ENCODE measurements at places on chromosomes 5 and 9. TPM values are rescaled to one million over a fixed set of nuclear protein-coding genes. Genes with fewer than 3 reads are reported as not detected.
A peak's percentile ranks its signal among the peaks of the same experiment; 100 is the strongest.

The SARDH gene
- 3.5 TPM for total RNA-seq

- DNase-seq: no peak
Observed at GRCh38 chr5:83104021-83104420, 26.7 kb downstream of the XRCC4 start.

GRCh38 chr5:87081511-87082372 is 185.9 kb upstream of the RASA1 start:
- DNase-seq: no peak

DNA sequence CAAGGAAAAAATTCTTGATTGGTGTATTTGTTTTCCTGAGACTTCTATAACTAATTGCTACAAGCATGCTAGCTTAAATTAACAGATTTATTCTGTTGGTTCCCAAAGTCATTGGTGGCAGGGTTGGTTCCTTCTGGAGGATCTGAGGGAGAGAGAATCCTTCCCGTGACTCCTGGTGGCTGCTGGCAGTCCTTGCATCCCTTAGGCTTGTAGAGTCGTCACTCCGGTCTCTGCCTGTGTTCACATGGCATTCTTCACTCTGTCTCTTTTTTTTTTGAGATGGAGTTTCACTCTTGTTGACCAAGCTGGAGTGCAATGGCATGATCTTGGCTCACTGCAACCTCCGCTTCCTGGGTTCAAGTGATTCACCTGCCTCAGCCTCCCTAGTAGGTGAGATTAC is 5.3 kb downstream of the CDK9 start:
- DNase-seq: no peak

DNA sequence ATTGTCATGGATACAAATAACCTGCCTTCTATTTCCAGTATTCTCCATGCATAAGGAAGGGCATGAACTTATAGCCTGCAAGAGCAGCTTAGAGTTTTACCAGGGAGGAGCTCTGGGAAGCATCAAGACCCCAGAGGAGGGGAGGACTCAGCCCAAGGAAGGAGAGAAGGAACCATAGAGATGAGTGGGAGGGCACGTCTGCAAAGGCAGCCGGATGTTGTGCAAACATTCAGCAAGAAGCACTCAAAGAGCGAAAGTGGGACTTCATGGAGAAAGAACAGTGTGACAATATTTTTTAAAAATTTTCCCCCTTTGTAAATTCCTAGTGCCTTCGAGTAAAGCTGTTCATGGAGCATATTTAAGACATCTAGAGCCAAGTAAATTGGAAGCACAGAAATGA is 270.1 kb upstream of the PTGER4 start:
- no peak for DNase-seq

GRCh38 chr9:37415011-37415719 is 7.3 kb upstream of the GRHPR start:
- peak; percentile 69 for DNase-seq

- no peak for DNase-seq
Observed at GRCh38 chr5:6307304-6307703, 71.0 kb downstream of the MED10 start.

The PHYHD1 gene
- 0.54 TPM for total RNA-seq

The PALM2AKAP2 gene
- total RNA-seq: not detected

GRCh38 chr5:155540000-155540595 is 526.5 kb downstream of the KIF4B start:
- DNase-seq: no peak

DNA sequence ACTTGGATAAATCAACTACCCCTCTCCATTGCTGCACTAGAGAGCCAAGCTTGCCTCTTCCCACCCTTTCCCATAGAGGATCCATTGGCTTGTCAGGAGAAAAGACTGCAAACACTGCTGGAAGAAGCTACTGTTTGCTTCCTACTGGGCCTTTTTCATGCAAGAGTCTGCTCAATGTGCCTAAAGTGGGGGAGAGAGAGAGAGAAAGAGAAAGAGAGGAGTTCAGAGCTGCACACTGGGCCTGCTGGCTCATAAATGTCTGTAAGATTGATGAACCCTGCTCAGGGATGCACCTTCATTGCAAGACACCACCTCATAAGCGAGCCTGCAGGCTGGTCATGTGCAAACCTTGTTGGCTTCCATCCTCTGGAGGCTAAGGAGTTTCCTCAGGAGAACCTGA is 269.4 kb downstream of the ZNF608 start:
- DNase-seq: no peak

GRCh38 chr5:90534922-90535321 is 5.5 kb upstream of the LYSMD3 start:
- DNase-seq: no peak

DNA sequence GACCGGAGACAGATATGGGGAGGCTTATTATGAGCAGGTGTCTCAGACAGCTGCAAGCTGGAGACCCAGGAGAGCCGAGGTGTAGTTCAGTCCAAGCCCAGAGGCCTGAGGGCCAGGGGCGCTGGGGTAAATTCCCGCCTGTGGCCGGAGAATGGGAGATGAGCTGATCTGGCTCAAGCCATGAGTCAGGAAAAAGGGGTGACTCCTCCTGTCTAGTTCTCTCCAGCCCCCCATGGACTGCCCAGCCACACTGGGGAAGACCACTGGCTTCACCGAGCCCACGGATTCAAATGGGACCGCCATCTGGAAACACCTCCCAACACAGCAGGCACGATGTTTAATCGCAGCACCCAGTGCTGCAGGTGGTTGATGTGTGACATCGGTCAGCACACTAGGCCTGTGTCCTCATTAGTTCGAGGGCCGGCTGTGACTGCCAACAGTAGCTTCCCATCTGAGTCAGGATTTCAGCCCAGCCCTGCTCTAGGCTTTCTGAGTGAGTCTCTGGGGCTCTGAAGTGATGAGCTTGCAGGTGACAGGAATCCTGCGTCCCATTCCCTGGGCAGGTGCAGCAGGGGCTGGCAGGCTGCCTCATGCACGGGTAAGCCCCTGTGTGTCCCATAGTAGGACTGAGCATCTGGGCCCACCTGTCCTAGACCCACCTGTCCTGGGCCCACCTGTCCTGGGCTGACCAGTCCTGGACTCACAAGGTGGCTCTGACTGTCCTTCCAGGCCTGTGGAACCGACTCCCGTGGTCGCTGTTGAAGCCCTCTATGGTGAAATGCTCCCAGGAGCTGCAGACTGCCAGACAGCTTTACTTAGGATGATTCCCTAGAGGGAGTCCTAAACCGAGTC is 49.7 kb downstream of the AHRR start:
- DNase-seq: peak; percentile 3

The GLDC gene
- 0.96 TPM for total RNA-seq

The STKLD1 gene
- total RNA-seq: 1.1 TPM

Measured in activated naive CD4-positive, alpha-beta T cell treated with anti-CD3 and anti-CD28 coated beads, Interleukin-2, amount 50 U/mL, for 72 hours (primary cell).